Activated T-helper 1 cell treated with anti-CD3 and anti-CD28 coated beads, Interleukin-2, amount 50 U/mL, for 16 hours (primary cell): ENCODE measurements at places on chromosomes 7 and 10.

DNA sequence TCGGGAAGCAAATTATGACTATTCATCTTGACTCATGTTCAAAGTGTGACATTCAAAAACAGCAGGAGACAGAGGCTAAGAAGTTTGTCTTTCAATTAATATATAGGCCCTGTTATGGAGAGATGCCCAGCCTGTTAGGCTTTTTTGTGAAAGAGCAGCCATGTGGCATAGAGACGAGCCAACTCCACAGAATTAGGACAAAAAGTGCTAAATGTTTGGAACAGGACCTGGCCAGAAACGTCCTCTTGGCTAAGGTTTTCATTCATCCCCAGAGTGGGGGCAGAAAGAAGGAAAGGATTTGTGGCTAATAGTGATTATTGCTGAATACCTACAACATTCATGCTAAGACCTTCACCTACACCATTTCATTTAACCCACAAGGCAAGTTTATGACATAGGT, 324.7 kb upstream of the NPVF start:
- DNase-seq = no peak

DNA sequence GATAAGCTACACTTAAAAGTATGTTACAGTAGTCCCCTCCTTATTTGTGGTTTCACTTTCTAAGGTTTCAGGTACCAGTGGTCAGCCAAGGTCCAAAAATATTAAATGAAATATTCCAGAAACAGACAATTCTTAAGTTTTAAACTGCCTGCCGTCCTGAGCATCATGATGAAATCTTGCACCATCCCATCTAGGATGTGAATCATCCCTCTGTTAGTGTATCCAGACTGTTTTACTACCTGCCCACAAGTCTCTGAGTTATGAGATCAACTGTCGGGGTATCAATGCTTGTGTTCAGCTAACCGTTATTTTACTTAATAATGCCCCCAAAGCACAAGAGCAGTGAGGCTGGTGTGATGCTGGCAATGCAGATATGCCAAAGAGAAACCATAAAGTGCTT, 11.4 kb downstream of the KDM7A start:
- DNase-seq = no peak

GRCh38 chr10:28020080-28020860, 21.4 kb upstream of the ODAD2 start:
- no peak for DNase-seq

- DNase-seq = no peak
Observed at GRCh38 chr7:116234517-116235200, 24.3 kb downstream of the TES start.

DNA sequence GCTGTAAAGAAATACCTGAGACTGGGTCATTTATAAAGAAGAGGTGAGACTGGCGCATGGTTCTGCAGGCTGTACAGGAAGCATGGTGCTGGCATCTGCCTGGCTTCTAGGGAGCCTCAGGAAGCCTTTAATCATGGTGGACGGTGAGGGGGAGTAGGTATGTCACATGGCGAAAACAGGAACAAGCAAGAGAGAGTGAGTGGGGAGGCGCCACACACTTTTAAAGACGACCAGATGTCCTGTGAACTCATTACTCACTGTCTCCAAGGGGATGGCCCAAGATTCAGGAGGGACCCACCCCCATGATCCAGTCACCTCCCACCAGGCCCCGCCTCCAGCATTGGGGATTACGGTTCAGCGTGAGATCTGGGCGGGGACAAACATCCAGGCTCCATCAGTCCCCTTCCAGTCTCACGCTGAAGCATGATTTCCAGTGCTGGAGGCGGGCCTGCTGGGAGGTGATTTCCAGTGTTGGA, 3.2 kb downstream of the ZNF316 start:
- no peak for DNase-seq

DNA sequence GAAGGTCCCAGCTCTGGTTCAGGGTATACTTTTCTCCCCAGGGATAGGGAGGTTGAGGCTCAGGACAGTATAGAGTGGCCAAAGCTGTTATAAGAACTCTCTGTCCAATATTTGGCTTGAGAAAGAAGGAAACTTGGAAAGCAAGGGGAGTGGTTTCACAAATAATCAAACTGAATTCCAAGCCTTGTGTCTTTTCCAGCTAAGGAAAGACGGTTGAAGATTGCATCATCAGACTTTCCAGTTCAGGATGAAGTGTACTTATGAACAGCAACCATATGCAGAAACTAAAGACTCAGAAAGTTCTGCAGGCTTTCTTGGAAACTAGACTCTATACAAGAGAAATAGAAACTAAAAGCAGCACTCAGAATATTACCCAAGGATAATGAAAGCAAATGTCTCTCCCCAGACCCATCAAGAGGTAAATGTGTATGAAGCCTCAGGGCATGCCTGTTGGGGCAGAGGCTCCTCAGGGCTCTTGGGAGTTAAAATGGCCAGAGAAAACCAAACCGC, 46.4 kb downstream of the RAMP3 start:
- DNase-seq = no peak

- DNase-seq = no peak
Observed at GRCh38 chr7:122803323-122803722, 82.9 kb downstream of the CADPS2 start.

DNA sequence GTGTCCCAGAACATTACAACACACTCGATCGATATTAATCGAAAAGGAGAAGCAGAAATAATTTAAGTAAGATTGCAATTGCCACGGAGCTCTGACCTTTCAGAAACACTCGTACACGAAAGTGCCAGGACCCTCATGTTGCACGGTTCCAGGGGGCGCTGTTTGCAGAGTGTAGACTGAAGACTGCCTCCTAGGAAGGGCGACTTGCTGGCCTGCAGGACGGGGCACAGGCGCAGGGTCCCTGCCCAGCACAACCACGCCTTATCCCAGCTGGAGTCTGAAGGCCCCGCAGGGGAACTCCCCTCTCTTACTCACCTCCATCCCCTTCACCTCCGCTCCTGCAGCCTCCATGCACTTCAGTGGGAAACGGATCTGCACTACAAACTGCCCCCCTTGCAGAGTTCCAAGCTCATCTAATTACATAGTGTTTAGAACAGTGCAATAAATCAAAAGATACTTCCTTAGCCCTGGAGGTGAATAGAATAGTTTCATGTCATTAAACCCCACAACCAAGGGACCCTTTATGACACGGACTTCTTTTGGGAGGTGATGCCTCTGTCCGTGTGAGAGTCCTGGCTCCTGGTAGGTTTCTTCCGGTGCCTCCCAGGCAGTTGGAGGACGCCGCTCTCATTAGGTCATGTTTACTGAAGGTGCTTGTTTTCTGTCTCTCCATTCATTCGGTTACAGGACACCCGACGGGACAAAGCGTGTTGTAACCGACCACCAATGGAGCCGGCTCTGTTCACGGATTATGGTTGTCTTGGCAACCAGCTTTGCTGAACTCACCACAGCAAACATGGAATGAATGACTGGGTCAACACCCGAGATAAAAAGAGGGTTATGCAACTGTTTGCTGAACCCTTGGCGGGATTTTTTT, 262.2 kb downstream of the BAMBI start:
- DNase-seq = no peak

DNA sequence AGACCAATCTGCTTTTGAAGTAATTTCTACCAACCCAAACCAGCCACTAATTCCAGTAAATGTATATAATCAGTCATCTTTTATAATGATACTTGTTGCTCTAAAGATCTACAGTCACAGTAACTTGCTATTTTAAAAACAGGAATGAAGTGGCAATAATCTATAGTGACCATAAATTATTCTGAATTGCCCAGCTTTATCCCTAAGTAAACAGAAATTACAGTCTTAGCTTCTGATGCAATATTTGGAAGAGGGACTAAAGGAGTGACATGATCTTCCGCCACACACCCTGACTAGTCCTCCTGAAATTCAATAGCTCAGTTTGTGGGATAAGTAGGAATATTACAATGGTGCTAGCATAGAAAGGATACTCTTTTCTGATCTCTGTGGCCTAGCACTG, 96.1 kb downstream of the ATE1 start:
- DNase-seq = no peak

DNA sequence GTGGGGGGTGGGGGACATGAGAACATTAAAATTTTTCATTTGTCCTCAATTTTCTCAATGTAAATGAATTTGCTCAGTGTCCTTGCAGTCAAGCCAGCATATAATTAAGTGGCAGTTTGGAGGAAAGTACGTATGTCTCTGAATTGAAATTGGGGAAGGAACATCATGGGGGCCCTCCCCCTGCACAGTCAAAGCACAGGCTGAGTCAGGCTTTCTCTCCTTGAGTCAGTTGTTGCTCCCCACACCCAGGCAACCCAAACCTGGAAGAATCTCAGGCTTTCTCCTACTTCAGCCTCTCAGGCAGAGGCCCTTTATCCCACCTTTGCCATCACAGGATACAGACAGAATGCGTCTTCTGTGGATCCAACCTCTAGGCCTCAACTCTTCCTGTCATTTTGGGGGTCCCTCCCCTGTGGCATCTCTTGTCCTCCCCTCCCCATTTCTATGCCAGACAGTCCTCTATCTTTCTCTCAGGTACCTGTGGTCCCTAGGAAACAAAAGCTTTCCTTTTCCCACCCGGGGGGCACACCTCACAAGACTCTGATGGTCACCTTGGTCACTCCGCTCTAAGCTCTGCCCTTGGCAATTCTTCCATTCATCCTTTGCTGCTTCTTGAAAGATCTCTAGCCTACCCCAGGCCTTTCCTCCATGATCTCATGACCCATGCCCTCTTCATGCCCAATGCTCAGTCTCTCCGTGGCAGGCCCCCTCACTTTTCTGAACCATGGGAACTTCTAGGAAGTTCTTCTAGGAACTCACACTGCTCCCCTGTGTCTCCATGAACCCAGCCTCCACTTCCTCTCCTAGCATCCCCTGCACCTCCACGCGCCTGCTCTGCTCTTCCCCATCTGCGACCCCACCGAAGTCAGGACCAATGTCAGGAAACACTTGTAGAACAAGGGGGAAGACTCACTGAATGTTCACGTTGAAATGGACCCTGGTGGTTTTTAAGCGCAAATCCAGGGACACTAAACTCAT, 40.4 kb downstream of the CREB3L2 start:
- DNase-seq = no peak

GRCh38 chr10:62380016-62380415, 5.8 kb downstream of the ZNF365 start:
- no peak for DNase-seq

DNA sequence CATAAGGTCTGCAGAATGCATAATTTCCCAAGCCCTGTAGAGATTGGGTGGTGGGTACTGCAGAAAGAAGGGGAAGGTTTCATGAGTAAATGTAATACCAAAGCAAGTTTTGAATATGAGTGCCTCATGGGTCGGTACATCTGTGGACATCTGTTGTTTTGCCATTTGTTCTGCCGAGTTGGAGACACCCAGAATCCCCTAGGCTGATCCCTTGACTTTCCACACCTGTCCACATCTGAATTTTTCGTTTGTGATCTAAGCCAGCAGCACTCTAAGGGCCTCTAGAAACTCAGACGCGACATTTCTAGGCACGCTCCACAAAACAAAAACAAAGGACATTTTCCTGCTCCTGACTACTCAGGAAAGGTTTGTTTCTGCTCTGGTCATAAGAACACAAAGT, 11.7 kb upstream of the SLF2 start:
- no peak for DNase-seq

GRCh38 chr10:83680470-83680891, 458.8 kb upstream of the GHITM start:
- no peak for DNase-seq

DNA sequence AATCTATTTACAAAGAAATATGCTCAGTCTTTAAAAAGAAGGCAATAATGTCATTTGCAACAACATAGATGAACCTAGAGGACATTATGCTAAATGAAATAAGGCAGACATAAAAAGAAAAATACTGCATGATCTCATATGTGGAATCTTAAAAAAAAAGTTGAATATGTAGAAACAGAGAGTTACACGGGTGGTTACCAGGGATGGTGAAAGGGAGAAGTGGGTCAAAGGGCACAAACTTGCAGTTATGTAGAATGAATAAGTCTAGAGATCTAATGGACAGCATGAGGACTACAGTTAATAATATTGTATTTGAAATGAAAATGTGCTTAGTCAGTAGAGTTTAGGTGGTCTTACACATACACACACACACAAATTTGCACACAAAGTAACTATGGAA, 88.2 kb upstream of the CCDC71L start:
- no peak for DNase-seq

DNA sequence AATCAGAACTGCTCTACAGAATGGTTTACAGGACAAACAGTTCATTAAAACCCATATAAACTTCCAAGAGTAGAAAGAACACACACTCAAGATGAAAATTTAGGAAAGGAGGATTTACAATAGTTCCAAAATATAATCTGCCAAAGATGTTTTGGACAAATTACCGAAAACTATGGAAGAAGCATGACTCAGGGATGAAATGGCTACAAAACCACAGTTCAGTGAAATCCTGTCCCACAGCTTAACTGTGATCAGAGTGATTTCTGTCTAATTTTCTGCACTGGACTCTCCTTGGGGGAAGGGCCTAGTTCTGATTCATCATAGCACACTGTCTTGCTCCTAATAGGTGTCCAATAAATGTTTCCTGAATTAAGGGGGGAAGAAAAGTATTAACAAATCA, 82.2 kb downstream of the HIPK2 start:
- no peak for DNase-seq

GRCh38 chr10:24813856-24814255, 90.2 kb upstream of the ARHGAP21 start:
- no peak for DNase-seq

- DNase-seq = no peak
Observed at GRCh38 chr10:51960494-51960895, 261.1 kb upstream of the CSTF2T start.

- DNase-seq = no peak
Observed at GRCh38 chr10:53664282-53665019, 891.9 kb upstream of the MBL2 start.

DNA sequence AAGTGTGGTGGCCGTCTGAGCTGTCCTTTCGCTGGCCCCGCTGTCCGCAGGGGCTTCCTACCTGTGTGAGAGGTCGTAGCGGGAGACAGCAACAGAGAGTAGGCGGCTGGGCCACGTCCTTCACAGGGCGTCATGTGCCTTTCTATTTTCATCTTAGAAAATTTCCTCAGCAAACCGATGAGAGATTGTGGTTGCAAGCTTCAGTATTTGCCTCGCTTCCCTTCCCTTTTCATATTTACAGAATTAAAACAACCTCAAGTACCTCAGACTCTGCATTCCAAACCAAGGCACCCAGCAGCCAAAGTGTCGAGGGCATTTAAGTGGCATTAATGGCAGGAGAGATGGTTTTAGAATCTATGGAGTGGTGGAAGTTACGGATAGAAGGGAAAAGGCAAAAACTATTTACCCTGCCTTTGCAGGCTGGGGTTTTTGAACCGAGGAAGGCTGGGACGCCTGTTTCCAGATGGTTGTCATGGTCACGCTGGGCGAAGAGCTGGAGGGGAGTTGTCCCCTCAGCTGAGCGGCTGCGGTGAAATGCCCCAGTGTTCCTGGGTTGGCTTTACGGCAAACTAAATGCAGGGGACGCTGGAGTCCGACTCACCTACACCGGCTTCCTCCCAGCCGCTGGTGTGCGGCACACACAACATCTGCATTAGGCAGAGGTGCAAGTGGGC, 41.9 kb downstream of the WIPI2 start:
- DNase-seq = no peak

- DNase-seq = no peak
Observed at GRCh38 chr10:101140084-101140949, 9.2 kb downstream of the TLX1 start.
